H54 (cell line): ENCODE measurements at places on chromosomes 12 and 14.

GRCh38 chr12:129937426-129937825 lies 33.6 kb upstream of the TMEM132D start:
- no peak for DNase-seq

- no peak for DNase-seq
These were observed 11.6 kb upstream of the IFNG-AS1 start for GRCh38 chr12:67977668-67978067.

DNA sequence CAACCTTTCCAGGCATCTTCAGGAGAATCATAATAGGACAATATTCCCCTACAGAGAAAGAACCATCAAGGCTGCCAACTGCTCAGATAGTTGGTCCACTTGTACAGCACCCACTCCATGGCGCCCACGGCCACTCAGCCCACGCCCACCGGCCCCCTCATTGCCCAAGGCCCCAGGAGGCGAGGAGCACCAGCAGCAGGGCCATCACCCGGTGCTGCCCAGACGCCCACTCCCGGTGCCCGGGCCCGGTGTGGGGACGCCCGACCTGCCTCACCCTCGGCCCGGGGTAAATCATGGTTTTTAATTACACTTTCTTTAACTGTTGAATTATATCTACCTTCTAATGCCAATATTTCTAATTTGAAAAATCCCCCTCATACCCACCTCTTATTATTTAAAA lies 41.3 kb upstream of the ANO6 start:
- DNase-seq, result no peak

DNA sequence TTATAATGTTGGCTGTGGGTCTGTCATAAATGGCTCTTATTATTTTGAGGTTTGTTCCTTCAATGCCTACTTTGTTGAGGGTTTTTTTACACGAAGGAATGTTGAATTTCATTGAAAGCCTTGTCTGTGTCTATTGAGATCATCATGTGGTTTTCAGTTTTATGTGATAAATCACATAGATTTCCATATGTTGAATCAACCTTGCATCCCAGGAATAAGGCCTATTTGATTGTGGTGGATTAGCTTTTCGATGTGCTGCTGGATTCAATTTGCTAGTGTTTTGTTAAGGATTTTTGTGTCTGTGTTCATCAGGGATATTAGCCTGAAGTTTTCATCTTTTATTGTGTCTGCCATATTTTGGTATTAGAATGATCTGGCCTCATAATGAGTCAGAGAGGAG lies 27.6 kb downstream of the SLC2A13 start:
- DNase-seq, result no peak

GRCh38 chr12:54251667-54252284 lies 28.1 kb downstream of the CBX5 start:
- peak; percentile 34 for DNase-seq

GRCh38 chr14:55807881-55808379 lies 227.9 kb downstream of the KTN1 start:
- DNase-seq, result no peak

DNA sequence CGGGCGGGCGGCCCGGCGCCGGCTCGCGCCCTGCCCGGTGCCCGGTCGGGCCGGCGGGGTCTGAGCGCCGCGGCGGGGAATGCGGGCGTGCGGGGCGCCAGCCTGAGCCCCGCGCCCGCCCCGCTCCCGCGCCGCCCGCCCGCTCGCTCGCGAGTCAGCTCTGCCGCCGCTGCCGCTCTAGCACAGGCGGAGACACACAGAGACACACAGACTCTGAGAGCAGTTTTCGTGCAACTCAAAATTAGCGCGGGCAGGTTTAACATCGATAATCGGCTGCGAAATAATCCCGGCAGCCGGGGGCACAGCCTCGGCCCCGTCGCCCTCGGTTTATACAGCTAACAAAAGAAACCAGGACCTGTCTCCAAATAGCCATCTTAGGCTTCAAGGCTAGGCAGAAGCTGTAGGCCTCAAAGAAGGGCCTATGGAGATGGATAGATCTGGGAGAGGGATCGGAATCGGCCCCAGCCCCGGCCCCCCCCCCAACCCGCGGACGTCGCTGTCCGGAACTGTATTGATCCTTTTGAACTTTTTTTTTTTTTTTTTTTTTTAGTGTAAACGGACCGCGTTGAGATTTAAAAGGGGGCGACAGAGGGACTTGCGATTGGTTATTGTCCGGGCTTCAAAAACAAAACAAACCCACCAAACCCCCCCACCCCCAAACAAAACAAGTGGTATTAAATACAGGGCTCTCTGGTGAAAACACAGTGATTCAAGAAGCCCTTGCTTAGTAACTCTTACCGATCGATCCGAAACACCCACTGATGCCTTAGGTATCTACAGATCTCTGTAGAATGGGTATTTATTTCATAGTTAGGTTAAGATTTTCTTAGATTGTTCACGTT lies 1.1 kb downstream of the ARID2 start:
- DNase-seq, result peak; percentile 28
